Forelimb muscle (tissue), 1 donor: ENCODE measurements at places on chromosomes 5 and 9. TPM values are rescaled to one million over a fixed set of nuclear protein-coding genes. Genes with fewer than 3 reads are reported as not detected.

C1QTNF2 gene
- polyA plus RNA-seq, result 19.8 TPM

MAMDC2 gene
- polyA plus RNA-seq, result 6.9 TPM

AHRR gene
- 5.0 TPM for polyA plus RNA-seq

CDKN2B-AS1 gene
- polyA plus RNA-seq, result 0.15 TPM

OTULINL gene
- polyA plus RNA-seq, result 2.7 TPM

LCN2 gene
- polyA plus RNA-seq, result 1.1 TPM

KIF4B gene
- 0.06 TPM for polyA plus RNA-seq

DAB2IP gene
- polyA plus RNA-seq, result 41.0 TPM

IRX2 gene
- 0.13 TPM for polyA plus RNA-seq

MYO10 gene
- polyA plus RNA-seq, result 27.2 TPM

SPINK1 gene
- not detected for polyA plus RNA-seq

DMAC1 gene
- 61.9 TPM for polyA plus RNA-seq

ACTBL2 gene
- not detected for polyA plus RNA-seq

TSC1 gene
- polyA plus RNA-seq, result 27.3 TPM

IL9 gene
- polyA plus RNA-seq, result not detected

CCDC180 gene
- polyA plus RNA-seq, result 8.8 TPM

MCTP1 gene
- 7.2 TPM for polyA plus RNA-seq

LCN1 gene
- not detected for polyA plus RNA-seq

NTNG2 gene
- 0.25 TPM for polyA plus RNA-seq

PAPPA gene
- polyA plus RNA-seq, result 0.49 TPM

CSF1R gene
- polyA plus RNA-seq, result 22.9 TPM

RAB24 gene
- 27.1 TPM for polyA plus RNA-seq

THBS4 gene
- 198 TPM for polyA plus RNA-seq

POU5F2 gene
- 0.01 TPM for polyA plus RNA-seq

PRDM9 gene
- not detected for polyA plus RNA-seq

CDK5RAP2 gene
- polyA plus RNA-seq, result 50.1 TPM

TMEFF1 gene
- 1.5 TPM for polyA plus RNA-seq

PCDHGA6 gene
- polyA plus RNA-seq, result 2.6 TPM

LRRC19 gene
- polyA plus RNA-seq, result 0.11 TPM

C5orf46 gene
- not detected for polyA plus RNA-seq

RASEF gene
- polyA plus RNA-seq, result 0.43 TPM

CA9 gene
- polyA plus RNA-seq, result 0.87 TPM

VCAN gene
- polyA plus RNA-seq, result 201 TPM

ALDH1A1 gene
- 35.0 TPM for polyA plus RNA-seq

C9orf85 gene
- polyA plus RNA-seq, result 19.1 TPM

LHX6 gene
- 5.1 TPM for polyA plus RNA-seq

COL23A1 gene
- 10.1 TPM for polyA plus RNA-seq

EQTN gene
- not detected for polyA plus RNA-seq

SLC25A2 gene
- 0.10 TPM for polyA plus RNA-seq

SLC45A2 gene
- polyA plus RNA-seq, result 0.33 TPM

WHRN gene
- 2.6 TPM for polyA plus RNA-seq

CAMK4 gene
- 4.7 TPM for polyA plus RNA-seq

SHISAL2B gene
- polyA plus RNA-seq, result 0.40 TPM

DBH gene
- 0.72 TPM for polyA plus RNA-seq
